CD4-positive, alpha-beta T cell treated with Interleukin-12 subunit alpha and Interleukin-12 subunit beta, for 1 hour (primary cell): ENCODE measurements at places on chromosomes 2 and 18.
A peak's percentile ranks its signal among the peaks of the same experiment; 100 is the strongest.

GRCh38 chr2:85661139-85661858 is 6.7 kb downstream of the SFTPB start:
- DNase-seq = no peak

DNA sequence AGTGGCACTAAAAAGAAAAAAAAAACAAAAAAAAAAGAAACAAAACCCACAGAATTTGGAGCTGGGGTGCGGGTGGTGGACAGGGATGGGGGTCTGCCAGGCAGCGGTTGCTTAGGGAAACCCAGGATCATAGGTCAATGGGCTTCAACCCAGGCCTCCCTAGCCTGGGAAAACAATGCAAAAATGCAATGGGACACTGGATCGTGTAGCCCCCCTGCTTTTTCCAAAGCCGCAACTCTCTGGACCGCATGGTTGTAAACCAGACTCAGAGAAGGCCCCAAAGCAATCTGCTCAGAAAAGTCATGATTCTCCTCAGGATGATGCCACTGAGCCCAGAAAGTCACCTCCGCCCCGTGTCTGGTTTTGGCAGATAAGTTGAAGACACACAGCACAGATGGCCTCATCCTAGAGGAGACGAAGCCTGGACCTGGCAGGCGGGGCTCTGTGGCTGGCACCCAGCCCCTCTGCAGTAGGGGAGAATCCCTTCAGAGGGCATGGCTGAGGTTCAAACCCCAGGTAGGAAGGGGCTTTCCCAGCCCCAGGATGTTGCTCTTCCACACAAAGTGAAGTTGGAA is 5.1 kb downstream of the DLX2 start:
- no peak for DNase-seq

- DNase-seq = no peak
Measured at GRCh38 chr2:105438104-105438929, 39.5 kb upstream of the FHL2 start.

DNA sequence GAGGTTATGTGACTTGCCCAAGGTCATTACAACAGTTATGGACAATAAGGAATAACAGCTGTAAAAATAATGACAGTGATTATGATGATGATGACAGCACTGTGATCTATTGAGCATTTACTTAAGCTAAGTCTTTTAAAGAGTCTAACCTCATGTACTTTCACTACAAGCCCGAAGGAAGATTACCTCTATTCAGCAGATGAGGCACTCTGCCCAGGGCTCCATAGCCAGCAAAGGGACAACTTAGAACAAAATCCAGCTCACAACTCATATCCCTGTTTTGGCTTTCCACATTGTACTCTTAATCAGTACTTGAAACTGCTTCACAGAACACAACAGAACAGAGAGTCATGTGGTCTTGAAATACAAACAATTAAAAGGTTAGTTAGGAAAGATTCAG is 290.2 kb downstream of the ZNF385B start:
- DNase-seq = no peak

DNA sequence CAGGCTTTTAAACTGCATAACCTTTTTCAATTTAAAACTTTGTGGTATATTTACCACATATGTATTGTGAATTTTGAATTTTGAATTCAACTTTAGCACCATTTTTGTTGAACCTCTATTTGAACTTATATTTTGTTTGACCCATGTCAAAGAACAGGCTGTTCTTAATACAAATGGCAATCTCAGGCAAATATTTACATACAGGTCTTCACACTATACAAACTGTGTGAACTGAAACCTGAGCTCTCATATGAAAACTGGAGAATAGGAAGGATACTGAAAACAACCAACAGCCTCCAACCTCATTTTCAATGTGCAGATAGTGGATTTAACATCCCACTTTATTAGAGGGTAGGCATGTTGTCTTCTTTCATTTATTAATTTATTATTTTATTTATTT is 491.8 kb downstream of the KCNJ3 start:
- no peak for DNase-seq

GRCh38 chr2:38230756-38231155 is 146.3 kb downstream of the ATL2 start:
- no peak for DNase-seq

DNA sequence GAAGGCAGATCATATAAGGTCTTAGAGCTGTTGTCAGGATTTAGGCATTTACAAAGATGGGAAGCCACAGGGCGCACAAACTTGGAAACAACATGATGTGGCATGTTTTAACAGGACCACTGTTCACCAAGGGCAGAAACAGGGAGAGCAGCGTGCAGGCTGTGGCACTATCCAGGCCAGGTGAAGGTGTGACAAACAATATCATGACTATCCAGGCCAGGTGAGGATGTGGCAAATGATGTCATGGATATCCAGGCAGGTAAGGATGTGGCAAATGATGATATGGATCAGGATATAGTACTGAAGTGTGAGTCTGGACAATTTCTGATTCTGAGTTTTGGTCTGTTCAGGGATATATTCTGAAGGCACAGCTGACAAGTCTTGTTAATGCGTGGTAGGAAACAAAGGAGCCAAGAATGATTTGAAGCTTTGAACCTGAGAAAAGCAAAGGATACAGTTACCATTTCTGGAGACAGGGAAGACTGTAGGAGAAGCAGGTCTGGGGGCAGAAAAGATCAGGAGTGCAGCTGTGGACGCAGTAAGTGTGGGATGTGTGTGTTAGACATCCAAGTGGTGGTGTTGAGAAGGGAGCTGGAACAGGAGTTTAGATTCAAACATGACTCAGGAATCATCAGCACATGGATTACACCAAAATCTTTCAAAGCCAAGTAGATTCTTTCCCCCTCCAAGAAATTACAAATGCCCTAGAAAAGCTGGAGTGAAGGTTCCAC is 205.9 kb downstream of the TMEM163 start:
- no peak for DNase-seq

DNA sequence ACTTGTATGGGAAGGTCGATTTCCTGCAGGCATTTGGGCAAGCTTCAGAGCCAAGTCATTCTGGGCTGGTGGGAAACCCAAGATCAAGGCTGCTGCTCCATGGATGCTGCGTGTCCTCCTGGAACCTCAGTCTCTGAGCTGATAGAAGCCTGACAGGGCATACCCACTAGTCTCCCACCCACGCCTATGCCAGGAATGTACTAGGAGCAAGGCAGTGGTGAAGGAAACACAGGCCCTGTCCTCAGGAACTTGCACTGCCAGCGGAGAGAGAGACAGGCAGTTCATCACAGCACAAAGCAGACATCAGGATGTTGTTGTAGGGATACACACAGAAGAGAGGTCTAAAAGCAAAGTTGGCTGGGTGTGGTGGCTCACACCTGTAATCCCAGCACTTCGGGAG is 84.2 kb downstream of the PLB1 start:
- DNase-seq = no peak

GRCh38 chr18:58993260-58993659 is 128.6 kb downstream of the ZNF532 start:
- no peak for DNase-seq

GRCh38 chr2:88837511-88838160 is 146.2 kb downstream of the RPIA start:
- DNase-seq = no peak

DNA sequence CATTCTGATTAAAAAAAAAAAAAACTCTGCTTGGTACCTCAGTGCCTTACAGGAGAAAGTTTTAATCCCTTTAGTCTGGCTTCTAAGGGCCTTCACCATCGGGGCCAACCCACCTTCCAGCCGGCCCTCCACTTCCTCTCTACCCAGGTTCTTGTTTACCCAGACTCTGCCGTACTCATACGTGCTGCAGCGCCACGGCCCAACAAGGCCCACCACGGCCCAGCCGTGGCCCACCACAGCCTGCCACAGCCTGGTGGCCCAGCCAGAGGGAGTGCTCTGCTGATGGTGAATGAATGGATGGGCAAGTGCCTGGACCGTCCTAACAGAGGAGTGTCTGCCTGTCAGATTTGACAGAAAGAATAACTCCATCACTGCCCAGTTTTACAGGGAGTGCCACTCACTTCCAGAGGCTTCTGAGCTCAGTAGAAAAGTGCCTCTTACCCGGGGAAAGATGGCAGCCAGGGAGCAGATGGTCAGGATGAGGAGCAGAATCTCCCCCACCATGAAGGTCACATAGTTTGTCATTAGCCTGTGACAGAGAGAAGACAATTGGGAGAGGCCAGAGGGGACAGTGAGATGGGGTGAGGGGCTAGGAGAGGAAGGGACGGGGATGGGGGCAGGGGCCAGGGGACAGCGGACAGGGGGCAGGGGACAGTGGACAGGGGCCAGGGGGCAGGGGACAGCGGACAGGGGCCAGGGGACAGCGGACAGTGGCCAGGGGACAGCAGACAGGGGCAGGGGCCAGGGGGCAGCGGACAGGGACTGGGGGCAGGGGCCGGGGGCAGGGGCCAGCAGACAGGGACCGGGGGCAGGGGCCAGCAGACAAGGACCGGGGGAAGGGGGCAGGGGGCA is 38.2 kb downstream of the CENPO start:
- DNase-seq = no peak

DNA sequence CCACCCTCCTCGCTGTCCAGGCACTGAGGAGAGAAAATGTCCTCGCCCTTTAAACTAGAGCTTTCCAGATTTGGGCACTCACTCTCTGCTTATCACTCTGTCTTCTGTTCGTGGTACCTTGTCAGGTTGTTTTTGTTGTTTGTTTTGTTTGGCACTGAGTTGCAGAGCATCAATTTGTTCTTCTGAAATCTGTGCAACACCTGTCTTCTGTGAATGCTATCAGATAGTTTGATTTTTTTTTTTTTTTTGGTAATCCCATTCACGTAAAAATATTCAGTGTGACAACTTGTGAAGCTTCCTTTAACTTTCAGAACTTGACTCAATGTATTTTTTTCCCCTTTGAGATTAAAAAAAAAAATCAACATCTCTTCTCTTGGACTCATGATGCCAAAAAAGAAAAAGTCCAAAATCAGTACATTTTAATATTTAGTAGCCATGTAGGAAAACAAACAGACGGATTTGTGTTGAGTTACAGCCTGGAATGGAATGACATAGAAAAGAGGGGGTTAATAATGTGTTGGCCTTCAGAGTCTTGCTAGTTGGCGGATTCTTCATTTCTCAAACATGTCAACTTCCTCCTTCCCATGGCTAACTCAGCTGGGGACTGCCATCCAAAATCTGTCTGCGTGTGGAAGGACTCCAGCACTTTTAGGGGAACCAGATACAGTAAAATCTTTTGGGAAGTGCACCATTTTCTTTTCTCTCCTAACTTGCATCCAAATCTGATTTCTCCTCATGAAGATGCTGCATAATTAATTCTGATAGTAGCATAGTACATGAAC is 1.6 kb downstream of the TMEM178A start:
- DNase-seq = no peak

- DNase-seq = no peak
Measured at GRCh38 chr2:38540580-38541286, 62.0 kb downstream of the HNRNPLL start.

- peak; percentile 9 for DNase-seq
Measured at GRCh38 chr18:76859474-76860339, 37.4 kb downstream of the ZNF236 start.

- DNase-seq = no peak
Measured at GRCh38 chr2:238107525-238108422, 7.6 kb downstream of the ESPNL start.

GRCh38 chr2:182324665-182325064 is 102.2 kb downstream of the PDE1A start:
- no peak for DNase-seq

GRCh38 chr2:177728920-177729319 is 336.3 kb downstream of the AGPS start:
- DNase-seq = no peak

GRCh38 chr18:67695684-67696083 is 179.2 kb upstream of the DSEL start:
- DNase-seq = no peak

DNA sequence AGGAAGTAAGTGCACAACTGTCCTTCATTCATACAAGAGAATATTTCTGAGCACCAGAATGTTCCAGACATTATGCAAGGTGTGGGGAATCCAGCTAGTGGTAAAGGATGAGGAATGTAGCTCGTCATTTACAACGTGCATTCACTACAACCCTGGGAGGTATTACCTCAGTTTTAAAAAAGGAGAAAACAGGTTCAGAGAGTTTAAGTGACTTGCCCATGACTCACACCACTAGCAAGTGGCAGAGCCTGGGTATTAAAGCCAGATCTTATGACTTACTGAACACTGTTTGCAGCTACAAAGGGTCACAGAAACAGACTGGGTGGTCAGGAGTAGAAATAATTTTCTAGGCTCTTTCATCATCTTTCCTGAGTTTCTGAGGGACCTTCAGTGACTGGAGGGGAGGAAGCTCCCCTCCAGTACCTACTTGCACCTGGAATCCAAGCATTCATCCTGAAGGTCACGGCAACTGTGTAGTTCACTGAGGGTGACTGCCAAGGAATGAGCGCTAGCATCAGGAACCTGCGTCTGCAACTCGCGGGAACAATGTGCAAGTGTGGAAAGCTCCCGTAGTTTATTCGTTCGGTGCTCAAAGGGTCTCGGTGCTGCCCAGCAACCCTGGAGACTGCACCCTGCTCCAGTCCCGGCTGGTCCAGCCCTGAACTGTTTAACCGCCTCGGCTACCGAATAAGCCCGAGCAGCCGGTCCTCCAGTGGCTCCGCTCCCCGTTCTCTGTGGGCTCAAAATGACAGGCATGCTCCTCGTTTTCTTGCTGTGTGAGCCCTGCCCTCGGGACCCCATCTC is 647 bp downstream of the CCDC121 start:
- no peak for DNase-seq

GRCh38 chr2:72139874-72140620 is 7.6 kb downstream of the CYP26B1 start:
- DNase-seq = no peak

- no peak for DNase-seq
Measured at GRCh38 chr2:98170076-98170475, 83.1 kb downstream of the VWA3B start.

- no peak for DNase-seq
Measured at GRCh38 chr18:43009674-43010073, 105.8 kb downstream of the RIT2 start.

DNA sequence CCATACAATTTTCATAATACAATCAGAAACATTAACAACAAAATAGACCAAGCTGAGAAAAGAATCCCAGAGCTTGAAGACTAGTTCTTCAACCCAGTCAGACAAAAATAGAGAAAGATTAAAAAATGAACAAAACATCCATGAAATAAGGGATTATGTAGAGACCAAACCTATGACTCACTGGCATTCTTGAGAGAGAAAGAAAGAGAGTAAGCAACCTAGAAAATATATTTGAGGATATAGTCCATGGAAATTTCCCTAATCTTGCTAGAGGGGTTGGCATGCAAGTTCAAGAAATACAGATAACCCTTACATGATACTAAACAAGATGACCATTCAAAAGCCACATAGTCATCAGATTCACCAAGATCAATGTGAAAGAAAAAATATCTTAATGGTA is 281.7 kb downstream of the CCDC85A start:
- no peak for DNase-seq

DNA sequence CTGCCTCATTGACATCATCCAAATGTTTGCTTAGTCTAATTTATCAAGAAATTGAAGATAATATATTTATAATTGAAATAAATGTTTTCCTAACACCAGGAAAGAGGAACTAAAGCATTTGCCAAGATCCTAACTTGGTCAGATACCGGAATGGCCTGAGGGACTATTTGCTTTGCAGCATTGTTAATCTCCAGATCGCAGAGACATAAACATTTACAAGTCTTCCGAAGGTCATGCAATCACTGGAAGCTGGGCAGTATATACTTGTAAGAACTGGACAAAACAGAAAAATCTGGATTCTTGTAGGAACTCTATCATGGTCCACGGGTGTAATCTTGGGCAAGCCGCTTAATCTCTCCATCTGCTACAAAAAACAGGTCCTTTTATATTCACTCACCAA is 42.2 kb downstream of the CYBRD1 start:
- DNase-seq = no peak

GRCh38 chr18:23992089-23992940 is 22.2 kb upstream of the TTC39C start:
- DNase-seq = peak; percentile 78
